ENCODE measurements at places on chromosomes 7 and 10.

DNA sequence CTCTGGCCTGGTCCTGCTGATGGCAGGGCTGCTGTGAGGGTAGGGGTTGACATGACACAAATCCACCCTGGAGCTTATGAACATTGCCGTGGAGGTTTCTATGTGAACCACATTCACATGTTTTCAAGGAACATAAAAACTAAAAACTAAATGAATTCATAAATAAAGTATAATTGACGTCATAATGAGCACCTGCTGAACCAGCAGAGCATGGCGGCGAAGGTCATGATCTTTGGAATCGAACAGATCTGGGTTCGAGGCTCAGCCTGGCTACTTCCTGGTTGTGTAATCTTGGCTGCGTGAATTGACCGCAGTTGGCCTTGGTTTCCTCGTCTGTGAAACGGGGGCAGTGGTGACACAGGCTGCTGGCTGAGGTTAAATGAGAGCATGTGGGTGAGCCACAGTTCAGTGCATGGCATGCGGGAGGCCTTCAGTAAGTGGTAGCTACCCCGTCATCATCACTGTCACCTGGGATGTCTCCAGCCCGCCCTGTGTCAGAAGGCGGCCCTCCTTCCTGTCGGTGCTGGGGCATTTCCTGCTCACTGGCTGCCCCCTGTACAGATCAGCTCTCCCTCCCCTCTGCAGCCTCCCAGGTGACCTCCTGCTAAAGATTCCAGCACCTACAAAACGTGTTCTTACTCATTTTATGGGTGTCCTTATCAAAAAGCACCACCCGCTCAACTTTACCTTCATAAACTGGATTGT, 190.3 kb upstream of the SHH start:
- no peak for DNase-seq

DNA sequence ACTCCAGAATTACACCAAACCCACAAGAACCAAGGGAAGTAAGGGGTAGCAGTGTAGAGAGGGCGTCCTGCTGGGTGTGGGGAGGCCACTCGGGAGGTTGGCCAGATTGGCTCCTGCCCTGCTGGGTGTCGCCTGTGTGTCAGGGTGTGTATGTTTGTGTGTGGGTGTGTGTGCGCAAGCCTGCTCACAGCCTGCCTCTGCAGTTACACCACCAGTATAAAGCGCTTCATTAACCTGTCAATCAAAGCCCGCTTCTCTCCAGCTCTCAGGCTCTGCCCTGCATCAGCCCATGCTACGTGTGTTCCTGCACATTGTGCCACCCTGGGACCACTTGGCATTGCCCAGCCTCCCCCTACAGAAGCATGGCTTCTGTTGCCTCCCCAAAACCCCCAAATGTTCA, 83.3 kb upstream of the PAX2 start:
- no peak for DNase-seq

GRCh38 chr10:51462076-51462779, 237.2 kb downstream of the CSTF2T start:
- no peak for DNase-seq

GRCh38 chr7:95297041-95297440, 27.3 kb downstream of the PON1 start:
- no peak for DNase-seq

Data from fibroblast of skin of scalp (primary cell).